Activated T-helper 1 cell treated with anti-CD3 and anti-CD28 coated beads, Interleukin-12 subunit alpha, Interleukin-12 subunit beta, Interleukin-2, Interleukin-4 antibody, amounts not matched to agents 30 ng/mL and 10 ng/mL and 1 ng/mL, durations not matched to agents 14 hours and 24 hours and 36 hours (primary cell): ENCODE measurements at places on chromosomes 7 and 10. TPM values are rescaled to one million over a fixed set of nuclear protein-coding genes. Genes with fewer than 3 reads are reported as not detected.
A peak's percentile ranks its signal among the peaks of the same experiment; 100 is the strongest.

DNA sequence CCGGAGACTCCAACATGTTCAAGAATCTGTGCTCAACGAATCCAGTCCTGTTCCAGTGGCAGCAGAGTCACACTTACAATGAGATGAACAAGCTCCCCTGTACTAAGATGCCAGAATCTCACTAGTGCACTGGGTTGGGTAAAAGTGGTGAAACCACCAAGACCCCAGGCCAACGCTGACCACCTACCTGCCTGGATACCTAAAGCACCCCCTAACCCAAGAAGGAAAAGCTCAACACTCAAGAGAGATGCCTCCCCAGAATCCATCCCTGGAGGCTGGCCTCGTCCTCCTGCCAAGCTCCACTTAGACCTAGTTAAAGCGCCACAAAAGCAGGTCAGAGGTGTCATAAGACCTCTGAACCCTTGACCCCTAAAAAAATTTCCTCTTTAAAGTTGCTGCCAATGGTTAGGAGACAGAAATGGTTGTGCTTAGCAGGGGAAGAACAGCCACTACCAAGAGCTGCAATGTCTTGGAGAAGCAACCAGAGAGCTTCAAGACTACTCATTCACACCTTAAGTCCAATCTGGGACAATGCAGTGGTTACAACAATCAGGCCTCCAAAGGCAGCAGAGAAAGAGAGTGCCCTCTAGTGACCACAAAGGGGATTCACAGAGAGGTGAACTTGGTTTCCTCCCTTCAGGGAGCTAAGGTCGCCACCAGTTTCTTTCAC is 94.6 kb upstream of the MACROH2A2 start:
- H3K27ac ChIP-seq: no peak overlapping the region
- no peak overlapping the region for H3K4me3 ChIP-seq
- no peak for DNase-seq
- H3K4me1 ChIP-seq: no peaks in the 10 kb centered on the region
- H3K36me3 ChIP-seq: no peaks in the 10 kb centered on the region

SPDYE5 gene
- not detected in 2 replicates for total RNA-seq

GRCh38 chr10:11232222-11232961 is 214.7 kb downstream of the CELF2 start:
- H3K36me3 ChIP-seq: peaks cover 59% of the 10 kb centered on the region
- peak overlapping the region; percentile 62 for H3K4me3 ChIP-seq
- peaks cover 94% of the 10 kb centered on the region for H3K4me1 ChIP-seq
- peak overlapping the region; percentile 82 for H3K27ac ChIP-seq

MCM10 gene
- 104 and 106 TPM in 2 replicates for total RNA-seq

GRCh38 chr7:37281368-37282092 is 167.1 kb downstream of the ELMO1 start:
- H3K27ac ChIP-seq: no peak overlapping the region
- H3K27me3 ChIP-seq: no peaks in the 10 kb centered on the region
- H3K36me3 ChIP-seq: peaks cover 7% of the 10 kb centered on the region
- no peak for DNase-seq
- peaks cover 43% of the 10 kb centered on the region for H3K4me1 ChIP-seq
